ENCODE measurements at places on chromosomes 4 and X.

DNA sequence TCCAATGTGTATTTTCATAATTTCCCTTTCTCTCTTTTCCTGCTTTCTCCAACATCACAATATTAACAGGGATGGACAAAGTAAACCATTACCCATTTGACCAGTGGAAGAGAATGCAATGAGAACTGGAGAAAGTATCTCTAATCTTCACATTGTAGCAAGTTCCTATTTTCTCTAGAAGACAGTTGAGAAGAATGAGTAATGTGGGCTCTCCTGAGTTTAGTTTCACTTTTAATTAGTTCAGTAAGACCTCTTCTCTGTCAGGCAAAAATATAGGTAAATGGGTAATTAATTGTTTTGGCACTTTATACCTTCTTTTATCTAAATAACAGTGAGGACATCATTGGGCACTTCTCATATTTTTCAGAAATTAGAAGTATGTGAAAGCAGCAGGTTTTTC lies 602.0 kb downstream of the GLUD2 start:
- no peak for DNase-seq

- DNase-seq: peak; percentile 46
Observed at GRCh38 chr4:68349279-68349648, 626 bp downstream of the YTHDC1 start.

DNA sequence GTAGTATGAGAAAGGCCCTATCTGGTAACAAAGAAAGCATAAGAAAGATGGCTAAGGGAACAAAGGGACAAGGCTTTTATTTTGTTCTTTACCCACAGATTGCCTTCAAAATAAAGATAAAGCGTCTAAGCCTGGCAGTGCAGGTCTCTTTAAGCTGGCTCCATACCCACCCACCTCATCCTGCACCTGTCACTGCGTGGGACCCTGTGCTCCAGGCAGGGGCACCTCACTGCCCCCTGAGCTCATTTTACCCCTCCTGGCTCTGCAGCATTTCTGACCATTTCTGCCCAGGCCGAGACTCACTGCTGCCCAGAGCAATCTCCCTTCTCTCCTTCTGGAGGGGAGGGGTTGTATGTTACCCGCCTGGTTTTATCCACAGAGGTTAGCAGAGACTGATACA lies 1.7 kb upstream of the CYP4V2 start:
- DNase-seq: no peak

DNA sequence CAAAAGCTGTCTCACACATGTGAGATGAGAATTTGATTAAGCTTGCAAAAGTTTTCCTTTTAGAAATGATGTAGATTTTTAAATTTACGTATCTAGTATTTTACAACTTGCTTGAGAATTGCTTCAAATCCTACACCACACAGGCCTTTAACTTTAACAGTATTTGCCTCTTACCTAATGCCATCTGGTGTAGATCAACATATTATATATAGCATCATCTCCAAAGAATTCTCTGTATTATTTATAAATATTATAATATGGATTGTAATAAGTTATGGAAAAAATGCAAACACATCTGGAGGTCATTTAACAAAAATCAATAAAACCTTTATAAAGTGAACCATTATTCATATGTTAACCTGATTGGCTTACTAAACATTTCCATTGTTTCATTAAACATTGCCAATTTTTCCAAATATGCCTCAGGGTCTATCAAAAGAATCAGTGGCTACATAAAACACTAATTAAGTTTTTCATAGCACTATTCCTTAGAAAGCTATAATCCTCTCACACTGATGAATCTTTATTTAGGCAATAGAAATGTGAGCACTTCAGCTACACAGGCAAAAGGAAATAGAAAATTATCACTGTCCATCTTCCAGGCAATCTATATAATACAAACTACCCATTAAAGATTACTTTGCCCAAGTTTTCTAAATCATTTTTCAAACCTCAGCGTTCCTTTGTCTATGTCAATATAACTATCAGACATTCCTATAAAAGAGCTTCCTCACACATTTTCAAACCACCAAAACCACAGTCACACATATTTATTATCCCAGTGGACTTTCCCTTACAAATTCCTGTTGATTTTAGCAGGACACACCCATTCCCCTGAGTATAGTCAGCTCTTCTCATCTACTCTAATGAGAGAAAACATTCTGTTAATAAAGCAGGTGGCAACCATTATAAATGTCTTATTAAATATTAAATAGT lies 83.5 kb upstream of the INTU start:
- no peak for DNase-seq

- no peak for DNase-seq
Observed at GRCh38 chr4:30495651-30496310, 224.4 kb upstream of the PCDH7 start.

DNA sequence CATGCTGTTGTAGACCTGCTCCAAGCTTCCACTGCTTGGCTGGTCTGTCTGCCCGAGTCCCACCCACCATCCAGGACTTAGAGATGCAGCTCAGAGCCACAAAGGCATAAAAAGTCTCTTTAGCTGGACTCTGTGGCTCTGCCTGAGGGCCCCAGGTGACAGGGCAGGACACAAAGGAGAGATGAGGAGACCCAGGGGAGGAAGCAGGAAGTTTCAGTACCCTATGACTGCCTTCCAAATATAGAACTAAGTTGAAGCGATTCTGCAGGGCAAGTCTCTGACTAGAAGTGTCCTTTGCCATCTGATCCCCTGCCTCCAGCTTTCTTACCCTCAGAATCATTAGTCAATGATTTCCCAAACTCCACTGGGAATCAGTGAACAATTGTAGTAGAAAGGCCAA lies 11.2 kb upstream of the CXCR3 start:
- no peak for DNase-seq

DNA sequence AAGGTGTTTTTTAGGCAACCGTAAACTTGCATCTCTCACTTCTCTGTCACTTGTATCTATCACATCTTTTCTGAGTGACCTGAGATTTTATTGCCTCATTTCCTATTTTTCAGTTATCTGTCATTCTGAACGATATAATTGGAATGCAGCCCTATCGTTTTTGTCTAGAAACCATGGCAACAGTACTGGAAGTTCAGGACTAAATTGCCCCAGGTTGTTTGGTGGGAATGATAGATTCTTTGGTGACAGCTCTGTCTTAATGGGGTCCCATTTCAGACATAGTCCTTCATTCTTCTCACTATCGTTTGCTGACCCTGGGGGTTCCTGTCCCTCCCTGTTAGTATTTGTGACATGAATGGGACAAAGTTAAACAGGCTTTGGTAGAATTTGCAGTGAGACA lies 267.7 kb upstream of the GALNT7 start:
- no peak for DNase-seq

DNA sequence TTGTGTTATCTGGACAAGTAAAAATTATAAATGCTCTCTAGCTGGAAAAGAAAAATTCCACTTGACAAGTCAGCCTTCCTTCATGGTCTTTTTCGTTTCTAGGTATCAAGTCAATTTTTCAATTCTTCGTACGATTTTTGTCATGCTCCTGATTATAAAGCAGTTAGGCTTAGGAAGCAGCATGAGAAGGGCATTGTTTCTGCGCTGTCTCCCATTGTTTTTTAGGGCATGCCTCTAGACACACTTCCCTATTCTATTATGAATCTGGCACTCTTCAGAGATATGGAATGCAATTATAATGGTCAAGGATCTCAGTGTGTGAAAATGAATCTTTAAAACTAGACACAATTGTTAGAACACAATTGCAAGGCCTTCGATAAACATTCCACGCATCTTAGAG lies 164.1 kb upstream of the FAT1 start:
- DNase-seq: no peak

Measured in small intestine (tissue), 16 donors.